ENCODE measurements at places on chromosomes 3 and 15.

GRCh38 chr3:10006762-10007090 lies 19.5 kb upstream of the FANCD2 start:
- no peaks in the 10 kb centered on the region for H3K36me3 ChIP-seq
- H3K27ac ChIP-seq = no peak overlapping the region
- no peak for DNase-seq
- H3K4me1 ChIP-seq = peaks cover 10% of the 10 kb centered on the region

DNA sequence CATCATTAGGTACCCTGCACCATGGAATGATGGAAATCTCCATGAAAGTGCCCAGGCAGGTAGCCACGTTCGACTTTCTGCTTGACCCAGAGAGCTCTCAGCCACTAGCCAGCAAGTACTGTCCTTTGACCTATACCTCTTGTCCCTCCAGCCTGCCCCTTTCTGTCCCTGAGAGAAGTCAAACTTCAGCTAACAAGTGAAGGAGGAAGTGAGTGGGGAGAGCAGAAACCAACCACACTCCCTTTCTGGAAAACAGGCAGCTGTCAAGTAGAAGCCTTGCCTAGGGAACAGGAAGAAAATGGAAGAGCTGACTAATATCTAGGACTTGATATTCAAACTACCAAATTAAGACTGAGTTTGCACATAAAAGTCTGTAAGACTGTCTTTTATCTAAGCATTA lies 30.3 kb upstream of the FSTL1 start:
- H3K36me3 ChIP-seq = no peaks in the 10 kb centered on the region
- no peak overlapping the region for H3K27ac ChIP-seq
- no peaks in the 10 kb centered on the region for H3K4me1 ChIP-seq
- no peak overlapping the region for H3K4me3 ChIP-seq

DNA sequence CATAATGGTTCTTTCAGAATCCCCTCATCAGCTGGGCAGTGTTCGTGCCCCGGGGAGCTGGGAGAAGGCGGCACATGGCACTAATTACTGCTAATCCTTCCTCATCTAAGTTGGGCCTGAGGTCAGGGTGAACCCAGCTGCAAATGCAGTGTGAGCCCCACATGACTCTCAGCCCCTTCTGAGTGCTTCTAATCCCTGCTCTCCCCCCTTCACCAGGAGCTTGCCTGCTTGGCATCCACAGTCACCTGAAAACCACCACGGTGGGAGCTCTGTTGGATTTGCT lies 455 bp upstream of the TRPM1 start:
- no peak overlapping the region for H3K27ac ChIP-seq
- H3K4me3 ChIP-seq = no peak overlapping the region
- H3K4me1 ChIP-seq = no peaks in the 10 kb centered on the region
- no peaks in the 10 kb centered on the region for H3K27me3 ChIP-seq
- H3K36me3 ChIP-seq = no peaks in the 10 kb centered on the region
- no peak for DNase-seq

- H3K4me3 ChIP-seq = no peak overlapping the region
- H3K27ac ChIP-seq = peak overlapping the region; percentile 27
- H3K27me3 ChIP-seq = no peaks in the 10 kb centered on the region
- H3K4me1 ChIP-seq = peaks cover 27% of the 10 kb centered on the region
- peaks cover 10% of the 10 kb centered on the region for H3K36me3 ChIP-seq
- DNase-seq = no peak
Measured at GRCh38 chr15:59218710-59219109, 12.1 kb downstream of the LDHAL6B start.

DNA sequence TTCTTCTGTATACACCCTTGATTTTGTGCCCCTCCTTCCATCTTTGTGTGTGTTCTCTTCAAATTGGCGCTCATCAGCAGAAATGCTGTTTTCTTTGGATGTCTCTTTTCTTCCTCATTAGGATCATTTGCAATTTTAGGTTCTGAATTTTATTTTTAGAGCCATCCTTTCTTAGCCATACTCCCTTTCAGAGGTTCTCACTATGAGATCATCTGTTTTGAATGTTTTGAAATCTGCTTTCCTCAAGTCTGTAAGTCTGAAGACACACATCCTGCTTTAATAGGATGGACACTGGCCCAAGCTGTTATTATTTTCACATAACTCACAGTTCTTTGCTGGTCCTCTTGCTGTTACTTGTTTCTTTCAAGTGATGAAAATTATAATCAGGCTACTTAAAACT lies 124.8 kb downstream of the BDH1 start:
- no peak overlapping the region for H3K27ac ChIP-seq
- peak overlapping the region; percentile 17 for H3K4me3 ChIP-seq
- H3K36me3 ChIP-seq = no peaks in the 10 kb centered on the region
- H3K27me3 ChIP-seq = no peaks in the 10 kb centered on the region

DNA sequence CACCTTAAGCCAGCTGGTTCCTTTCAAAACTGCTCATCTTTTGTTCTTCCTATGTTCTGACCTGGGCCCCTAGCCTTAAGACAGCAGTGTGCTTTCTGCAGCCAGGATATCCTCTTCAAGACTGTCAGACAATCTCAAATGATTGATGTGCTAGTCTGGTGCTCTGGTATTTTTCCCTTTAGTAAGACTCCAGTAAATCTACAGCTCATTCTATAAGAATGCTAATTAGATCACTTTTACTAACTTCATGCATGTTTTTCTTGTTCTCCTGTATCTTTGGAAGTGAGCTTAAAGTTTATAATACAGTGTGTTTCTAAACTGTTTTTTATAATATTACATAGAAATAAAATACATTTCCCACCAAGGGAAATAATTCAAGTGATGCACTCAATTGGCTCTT lies 220.9 kb upstream of the NANOGP8 start:
- no peaks in the 10 kb centered on the region for H3K36me3 ChIP-seq
- no peak overlapping the region for H3K4me3 ChIP-seq
- peaks cover 25% of the 10 kb centered on the region for H3K4me1 ChIP-seq
- no peak for DNase-seq
- no peaks in the 10 kb centered on the region for H3K27me3 ChIP-seq

- H3K27ac ChIP-seq = no peak overlapping the region
- H3K4me3 ChIP-seq = no peak overlapping the region
- no peak for DNase-seq
Measured at GRCh38 chr15:100733101-100733842, 130.9 kb downstream of the ASB7 start.

- no peak for DNase-seq
- no peaks in the 10 kb centered on the region for H3K27me3 ChIP-seq
- no peak overlapping the region for H3K4me3 ChIP-seq
Measured at GRCh38 chr3:95453242-95453641, 1361.2 kb upstream of the EPHA6 start.

DNA sequence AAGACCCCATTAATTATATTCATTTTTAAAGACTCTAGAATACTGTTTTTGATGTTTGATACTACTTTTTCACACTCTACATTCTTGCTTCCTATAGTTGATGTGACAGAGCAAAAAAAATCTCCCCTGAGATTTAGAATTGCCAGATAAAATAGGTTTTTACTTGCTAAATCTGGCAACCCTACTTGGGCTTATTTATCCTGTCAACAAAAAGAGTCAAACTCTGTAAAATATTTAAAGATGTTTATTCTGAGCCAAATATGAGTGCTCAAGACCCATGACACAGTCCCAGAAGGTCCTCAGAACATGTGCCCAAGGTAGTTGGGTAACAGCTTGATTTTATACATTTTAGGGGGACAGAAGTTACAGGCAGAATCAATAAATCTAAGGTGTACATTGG lies 72.3 kb downstream of the DAPK2 start:
- no peak overlapping the region for H3K4me3 ChIP-seq
- DNase-seq = no peak
- H3K36me3 ChIP-seq = no peaks in the 10 kb centered on the region
- peaks cover 16% of the 10 kb centered on the region for H3K4me1 ChIP-seq
- H3K27ac ChIP-seq = no peak overlapping the region

- H3K4me1 ChIP-seq = peaks cover 16% of the 10 kb centered on the region
- H3K27me3 ChIP-seq = no peaks in the 10 kb centered on the region
- no peak overlapping the region for H3K27ac ChIP-seq
- no peak for DNase-seq
- no peak overlapping the region for H3K4me3 ChIP-seq
Measured at GRCh38 chr15:40550341-40551037, 14.4 kb downstream of the CCDC32 start.

GRCh38 chr15:70036585-70037291 lies 61.0 kb downstream of the TLE3 start:
- no peak overlapping the region for H3K27ac ChIP-seq
- H3K27me3 ChIP-seq = no peaks in the 10 kb centered on the region
- H3K4me3 ChIP-seq = no peak overlapping the region
- H3K36me3 ChIP-seq = no peaks in the 10 kb centered on the region

GRCh38 chr3:155549087-155549486 lies 195.8 kb downstream of the PLCH1 start:
- no peak overlapping the region for H3K27ac ChIP-seq
- H3K4me1 ChIP-seq = no peaks in the 10 kb centered on the region
- no peak for DNase-seq
- no peak overlapping the region for H3K4me3 ChIP-seq

- no peak for DNase-seq
- no peaks in the 10 kb centered on the region for H3K36me3 ChIP-seq
- H3K27ac ChIP-seq = no peak overlapping the region
- no peak overlapping the region for H3K4me3 ChIP-seq
- no peaks in the 10 kb centered on the region for H3K27me3 ChIP-seq
- no peaks in the 10 kb centered on the region for H3K4me1 ChIP-seq
Measured at GRCh38 chr3:31105438-31106077, 211.1 kb upstream of the GADL1 start.

- H3K4me3 ChIP-seq = no peak overlapping the region
- H3K36me3 ChIP-seq = no peaks in the 10 kb centered on the region
- DNase-seq = no peak
- no peaks in the 10 kb centered on the region for H3K27me3 ChIP-seq
- H3K27ac ChIP-seq = no peak overlapping the region
Measured at GRCh38 chr3:177615015-177615414, 417.7 kb upstream of the TBL1XR1 start.

- no peaks in the 10 kb centered on the region for H3K27me3 ChIP-seq
- H3K4me3 ChIP-seq = no peak overlapping the region
- H3K4me1 ChIP-seq = peaks cover 3% of the 10 kb centered on the region
- DNase-seq = no peak
- H3K27ac ChIP-seq = no peak overlapping the region
Measured at GRCh38 chr3:138140940-138141339, 8.8 kb upstream of the A4GNT start.

GRCh38 chr15:75355369-75355768 lies 8.5 kb downstream of the NEIL1 start:
- H3K4me1 ChIP-seq = no peaks in the 10 kb centered on the region
- DNase-seq = no peak
- no peak overlapping the region for H3K4me3 ChIP-seq

GRCh38 chr15:65833501-65834205 lies 35.6 kb upstream of the RAB11A start:
- no peak for DNase-seq
- peak overlapping the region; percentile 46 for H3K4me3 ChIP-seq
- peak overlapping the region; percentile 69 for H3K27ac ChIP-seq
- H3K27me3 ChIP-seq = no peaks in the 10 kb centered on the region
- peaks cover 30% of the 10 kb centered on the region for H3K4me1 ChIP-seq

GRCh38 chr3:37997791-37998370 lies 7.3 kb downstream of the VILL start:
- DNase-seq = no peak
- no peaks in the 10 kb centered on the region for H3K36me3 ChIP-seq
- peak overlapping the region; percentile 81 for H3K4me3 ChIP-seq
- H3K27ac ChIP-seq = peak overlapping the region; percentile 83
- no peaks in the 10 kb centered on the region for H3K27me3 ChIP-seq

DNA sequence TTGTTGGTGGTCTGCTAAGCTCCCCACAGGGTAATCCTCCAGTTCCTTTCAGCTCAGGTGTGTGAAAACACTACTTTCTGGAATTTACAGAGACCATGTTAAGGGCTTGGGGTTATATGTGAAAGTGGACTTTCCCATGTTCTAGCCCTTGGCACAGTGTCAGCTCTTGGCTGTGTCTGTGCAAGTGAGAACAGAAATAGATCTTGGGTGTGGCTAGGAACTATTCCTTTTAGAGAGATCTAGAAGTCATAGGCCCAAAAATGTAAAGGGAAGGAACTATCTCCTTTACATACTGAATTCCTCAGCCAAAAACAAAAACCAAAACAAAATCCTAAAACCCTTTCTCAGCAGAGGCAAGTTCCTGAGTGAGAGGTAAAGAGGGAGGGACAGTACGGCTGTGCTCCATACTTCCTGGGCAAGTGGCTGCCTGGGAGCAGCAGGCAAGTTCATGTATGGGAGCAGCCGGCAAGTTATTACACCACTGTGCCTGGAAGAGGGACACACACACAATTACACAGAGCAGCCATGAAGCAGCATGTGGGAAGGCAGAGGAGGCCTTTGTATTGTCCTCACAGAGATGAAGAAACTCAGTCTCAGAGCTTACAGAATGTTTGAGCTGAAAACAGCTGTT lies 19.9 kb upstream of the C3orf62 start:
- H3K4me3 ChIP-seq = no peak overlapping the region
- peaks cover 55% of the 10 kb centered on the region for H3K36me3 ChIP-seq
- peak overlapping the region; percentile 73 for H3K27ac ChIP-seq

GRCh38 chr3:119295816-119296726 lies 1.9 kb downstream of the ARHGAP31 start:
- peaks cover 13% of the 10 kb centered on the region for H3K4me1 ChIP-seq
- H3K27me3 ChIP-seq = no peaks in the 10 kb centered on the region
- no peaks in the 10 kb centered on the region for H3K36me3 ChIP-seq
- peak overlapping the region; percentile 91 for H3K4me3 ChIP-seq
- no peak for DNase-seq

DNA sequence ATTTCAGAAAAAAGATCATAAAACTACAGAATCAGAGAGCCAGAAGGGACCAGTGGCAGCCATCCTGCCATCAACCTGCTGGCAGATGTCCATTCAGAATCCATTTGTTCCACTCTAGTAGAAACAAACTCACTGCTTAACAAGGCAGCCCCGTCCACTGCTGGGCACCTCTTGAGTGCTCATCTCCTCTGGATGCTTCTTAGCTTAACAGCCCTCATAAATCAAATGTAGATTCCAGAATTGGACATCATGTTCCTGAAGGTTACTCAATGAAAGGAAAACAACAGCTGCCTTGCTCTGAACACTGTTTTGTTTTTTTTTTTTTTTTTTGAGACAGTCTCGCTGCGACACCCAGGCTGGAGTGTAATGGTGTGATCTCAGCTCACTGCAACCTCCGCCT lies 37.3 kb downstream of the ABCC5 start:
- H3K36me3 ChIP-seq = peaks cover 20% of the 10 kb centered on the region
- DNase-seq = no peak
- no peaks in the 10 kb centered on the region for H3K4me1 ChIP-seq
- H3K27me3 ChIP-seq = no peaks in the 10 kb centered on the region

- H3K36me3 ChIP-seq = no peaks in the 10 kb centered on the region
- H3K27me3 ChIP-seq = peaks cover 3% of the 10 kb centered on the region
Measured at GRCh38 chr3:194333212-194333980, 17.7 kb downstream of the CPN2 start.
